ENCODE measurements at places on chromosomes 11 and 22.

- DNase-seq: no peak
These were observed 1.9 kb upstream of the THAP7 start for GRCh38 chr22:21003782-21004181.

DNA sequence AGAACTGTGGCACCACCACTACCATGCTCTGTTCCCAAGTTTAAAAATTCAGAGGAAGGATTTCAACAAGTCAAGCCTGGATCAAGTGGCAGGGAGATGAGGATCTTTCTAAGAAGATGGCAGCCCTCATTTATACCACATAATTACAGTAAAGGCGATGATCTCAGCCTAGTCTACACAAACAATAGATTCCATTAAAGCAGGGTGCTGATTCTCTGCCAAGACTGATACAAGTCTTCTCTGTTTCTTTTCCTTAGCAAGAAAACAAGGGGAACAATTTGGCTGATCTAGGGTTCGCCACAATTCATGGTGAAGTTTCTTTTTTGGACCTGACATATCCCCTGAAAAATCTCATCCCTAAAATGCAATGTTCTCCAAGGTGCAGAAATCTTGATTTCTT is 73.9 kb downstream of the PPFIBP2 start:
- no peak for DNase-seq

DNA sequence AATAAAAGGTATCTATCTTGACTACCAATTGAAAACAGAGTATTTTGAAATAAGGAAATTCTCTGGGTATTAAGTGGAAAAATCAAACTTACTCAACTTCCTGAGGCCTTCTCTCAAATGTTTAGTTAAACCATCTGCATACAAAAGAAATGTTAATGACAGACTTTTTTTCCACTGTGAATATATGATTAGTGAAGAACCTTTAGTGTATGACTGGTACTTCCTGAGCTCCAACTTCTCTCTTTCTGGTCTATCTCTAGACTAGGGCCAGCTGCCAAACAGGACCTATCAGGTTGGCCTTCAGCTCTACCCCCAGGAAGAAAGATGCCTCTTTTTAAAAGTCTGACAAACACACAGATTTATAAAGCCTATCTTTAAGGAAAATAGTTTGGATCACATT is 68.8 kb upstream of the SCUBE2 start:
- no peak for DNase-seq

DNA sequence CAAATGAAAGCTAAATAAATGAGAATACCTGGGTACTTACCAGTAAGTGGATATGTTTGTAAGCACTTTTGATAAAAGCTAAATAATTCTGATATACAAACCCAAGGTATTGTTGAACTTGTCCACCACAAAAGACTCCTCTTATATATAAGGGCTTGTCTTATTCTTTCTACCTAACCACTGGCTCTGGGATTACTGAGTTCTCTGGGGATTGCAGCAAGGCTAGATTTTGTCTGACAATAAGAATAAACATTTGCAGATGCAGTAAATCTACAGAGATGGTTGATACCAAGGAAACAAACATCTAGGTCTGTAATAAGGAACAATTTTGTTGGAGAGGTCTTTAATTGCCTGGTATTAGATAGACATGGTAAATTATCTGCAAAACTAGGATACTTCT is at the start of gene OR51A4:
Gene OR51A4, minus strand, starts transcription at position 101 of the 400 bp plus-strand sequence. CDS start 505 bp downstream, outside the sequence.
- no peak for DNase-seq

DNA sequence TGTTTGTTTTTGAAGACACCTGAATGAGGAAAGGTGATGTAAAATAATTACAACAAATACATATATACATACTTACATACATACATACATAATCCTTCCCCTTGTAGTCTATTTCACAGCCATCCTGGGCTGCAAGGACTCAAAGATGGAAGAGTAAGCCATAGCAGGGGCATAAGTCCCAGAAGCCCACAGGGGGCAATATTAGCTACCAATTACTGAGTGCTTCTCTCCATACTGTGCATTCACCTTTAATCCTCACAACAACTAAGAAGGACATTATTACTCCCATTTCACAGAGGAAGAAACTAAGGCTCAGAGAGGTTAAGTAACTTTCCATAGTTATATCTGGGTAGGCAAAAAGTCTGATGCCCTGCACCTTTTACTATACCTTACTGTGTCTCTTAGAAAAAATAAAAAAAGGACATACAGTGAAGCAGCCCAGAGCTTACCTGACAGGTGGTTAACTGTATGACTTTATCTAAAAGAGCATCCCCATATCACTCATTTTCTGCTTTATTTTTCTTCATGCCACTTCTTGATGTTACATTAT is 2.7 kb downstream of the SERGEF start:
- DNase-seq: no peak

DNA sequence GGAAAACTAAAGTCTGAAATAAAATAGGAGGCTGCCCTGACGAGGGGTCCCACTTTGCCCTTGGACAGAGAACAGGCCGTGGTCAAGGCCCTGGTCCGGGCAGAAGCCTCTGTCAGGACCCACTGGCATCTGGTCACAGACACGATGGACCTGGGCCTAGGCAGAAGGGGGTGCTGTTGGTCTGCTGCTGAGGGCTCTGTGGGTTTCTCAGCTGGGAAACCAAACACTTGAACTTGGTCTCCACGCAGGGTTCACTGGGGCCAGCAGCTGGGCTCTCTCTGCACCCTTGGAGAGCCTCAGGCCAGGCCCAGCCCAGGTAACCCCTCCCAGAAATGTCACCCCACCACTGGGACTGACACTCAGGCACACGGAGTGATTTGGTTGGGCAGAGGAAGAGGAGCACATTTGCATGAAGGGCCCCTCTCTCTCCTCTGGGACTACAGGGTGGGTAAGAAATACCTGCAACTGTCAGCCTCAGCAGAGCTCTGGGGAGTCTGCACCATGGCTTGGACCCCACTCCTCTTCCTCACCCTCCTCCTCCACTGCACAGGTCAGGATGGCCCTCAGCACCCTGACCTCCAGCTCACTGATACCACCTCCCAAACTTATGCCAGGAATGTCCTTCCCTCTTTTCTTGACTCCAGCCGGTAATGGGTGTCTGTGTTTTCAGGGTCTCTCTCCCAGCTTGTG is 48.1 kb upstream of the TOP3B start:
- DNase-seq: no peak

GRCh38 chr22:34067031-34067430 is 146.8 kb upstream of the LARGE1 start:
- DNase-seq: no peak

GRCh38 chr11:128336203-128336602 is 251.2 kb downstream of the ETS1 start:
- no peak for DNase-seq

- DNase-seq: no peak
These were observed 23.7 kb upstream of the SORL1-AS1 start for GRCh38 chr11:121476379-121477032.

DNA sequence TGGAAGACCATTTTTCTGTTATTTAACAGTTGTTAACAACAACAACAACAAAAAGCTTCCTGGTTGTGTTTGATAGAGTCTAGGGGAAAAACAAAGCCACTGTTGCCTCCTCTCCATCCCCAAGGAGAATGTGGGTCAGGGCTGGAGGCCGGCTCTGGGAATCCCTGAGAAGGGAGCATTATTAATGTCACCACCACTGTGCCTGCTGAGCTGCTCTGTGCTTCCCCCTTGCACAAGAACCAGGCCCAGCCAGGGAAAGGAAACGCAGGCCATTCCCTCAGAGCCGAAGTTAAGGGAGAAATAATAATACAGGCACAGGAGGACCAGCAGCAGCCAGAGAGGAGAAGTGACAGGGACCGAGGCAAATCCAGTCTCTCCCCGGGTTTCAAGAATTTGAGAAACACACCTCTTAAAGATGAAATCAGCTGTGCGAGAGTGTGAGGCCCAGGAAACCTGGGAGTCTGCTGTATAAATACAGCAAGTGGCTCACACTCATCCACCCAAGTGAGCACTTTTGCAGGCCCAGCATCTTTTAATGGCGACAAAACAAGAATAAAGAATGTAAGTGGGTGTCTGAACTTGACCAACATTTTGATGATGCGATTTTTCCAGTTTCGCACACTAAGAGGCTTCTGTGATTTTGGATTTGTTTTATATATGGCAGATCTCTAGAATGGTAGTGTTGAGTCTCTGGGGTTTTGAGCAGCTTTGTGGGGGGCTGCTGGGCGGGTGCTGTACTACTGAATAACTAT is 539.2 kb downstream of the NTM start:
- DNase-seq: no peak

DNA sequence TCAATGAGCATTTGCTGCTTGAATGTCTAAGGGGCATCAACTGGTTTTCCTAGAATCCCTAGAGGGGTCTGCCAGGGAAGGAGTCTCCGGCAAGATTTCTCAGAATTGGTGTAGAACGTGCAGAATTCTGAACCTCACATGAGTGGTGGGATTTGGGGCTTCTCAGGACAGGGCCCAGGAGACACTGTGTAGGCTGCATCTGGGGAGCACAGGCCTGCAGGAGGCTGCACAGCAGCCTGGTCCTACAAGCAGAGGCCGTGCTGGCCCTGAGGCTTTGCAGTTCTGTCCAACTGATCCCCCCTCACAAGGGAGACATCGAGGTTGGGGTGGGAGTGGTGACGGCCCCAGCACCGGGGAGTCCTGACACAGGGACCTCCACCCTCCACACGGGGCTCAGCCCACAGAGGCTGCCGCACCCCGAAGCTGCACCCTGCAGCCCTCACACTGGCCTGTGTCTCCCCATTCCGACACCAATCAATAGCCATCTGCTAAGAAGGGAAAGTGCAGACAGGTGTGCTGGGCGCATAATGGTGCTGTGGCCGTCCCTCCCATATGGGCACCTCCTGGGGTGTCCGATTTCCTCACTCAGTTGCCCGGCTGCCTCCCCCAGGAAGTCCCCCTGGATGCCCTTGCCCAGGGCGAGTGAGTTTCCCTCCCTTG is 688.1 kb downstream of the BRD1 start:
- DNase-seq: no peak

- DNase-seq: no peak
These were observed 17.2 kb downstream of the KCNQ1 start for GRCh38 chr11:2461956-2462542.
